ENCODE measurements at places on chromosomes 6 and 20.

- no peak for DNase-seq
These were observed 95.9 kb downstream of the BMP2 start for GRCh38 chr20:6863355-6863754.

- DNase-seq: no peak
These were observed 52.4 kb downstream of the DSTN start for GRCh38 chr20:17622086-17622850.

DNA sequence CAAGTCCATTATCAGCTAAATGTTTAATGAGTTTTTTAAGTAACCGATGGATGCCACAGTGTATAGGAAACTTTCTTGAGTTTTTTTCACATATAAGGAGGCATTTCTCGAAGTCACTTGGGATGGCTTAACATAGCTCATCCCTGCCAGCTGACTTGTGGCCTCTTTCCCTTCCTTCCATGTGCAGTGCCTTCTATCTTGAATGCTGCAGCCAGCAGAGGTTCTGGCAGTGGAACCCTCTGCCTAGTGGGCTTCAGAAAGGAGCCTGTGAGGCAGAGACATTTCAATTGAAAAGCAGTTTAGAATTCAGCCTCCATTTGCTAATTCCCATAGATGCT lies 51.9 kb downstream of the AKAP12 start:
- DNase-seq: no peak

DNA sequence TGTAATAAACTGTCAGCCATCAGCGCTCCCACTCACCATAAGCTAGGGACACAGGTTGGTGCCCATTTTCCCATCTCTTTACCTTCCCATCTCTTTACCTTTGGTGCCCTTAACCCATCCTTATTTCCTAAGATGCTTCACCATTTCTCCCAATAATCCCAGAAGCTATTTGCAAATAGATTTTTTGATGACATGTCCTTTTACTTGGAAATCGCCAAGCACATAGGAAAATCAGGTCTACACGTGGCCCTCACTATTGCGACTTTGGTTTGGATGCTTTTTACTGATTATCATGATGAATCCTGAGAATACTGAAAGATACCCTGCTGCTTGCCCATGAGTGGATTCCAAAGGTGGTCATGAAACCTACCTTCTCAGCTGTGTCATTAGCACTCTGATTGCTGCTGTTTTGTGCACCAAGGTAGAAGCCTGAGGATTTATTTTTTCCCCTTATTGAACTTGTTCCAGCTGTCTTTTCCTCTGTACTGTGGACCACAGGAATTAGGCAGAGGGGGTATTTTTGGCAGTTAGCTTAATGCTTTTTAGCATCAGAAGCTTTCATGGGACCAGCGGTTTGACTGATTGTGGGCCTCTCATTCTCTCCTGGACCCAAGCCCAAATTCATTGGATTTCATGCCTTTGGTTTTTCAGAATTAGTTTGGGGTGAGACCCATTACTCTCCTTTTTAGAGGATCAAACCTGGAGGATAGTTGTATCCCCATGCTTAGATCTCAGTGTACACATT lies 229.6 kb upstream of the RIN2 start:
- no peak for DNase-seq

- DNase-seq: no peak
These were observed 5.0 kb upstream of the LSM14B start for GRCh38 chr20:62117362-62117646.

DNA sequence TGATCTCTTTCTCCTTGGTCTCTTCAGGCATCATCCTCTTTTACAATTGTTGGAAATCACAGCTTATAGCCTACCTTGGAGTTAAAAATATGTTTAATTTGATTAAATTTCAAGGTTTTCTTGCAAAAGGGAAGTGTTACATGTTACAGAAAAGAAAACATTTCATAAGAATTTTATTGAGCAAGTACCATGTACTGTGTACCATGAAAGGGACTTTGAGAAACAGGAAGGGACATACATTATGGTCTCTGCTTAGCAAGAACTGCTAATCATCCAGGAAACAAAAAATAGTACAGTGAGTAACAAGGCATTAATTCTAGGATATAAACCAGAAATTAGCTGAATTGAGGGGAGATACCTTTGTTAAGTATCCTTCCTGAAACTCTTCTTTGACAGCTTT lies 145.3 kb upstream of the SPACA1 start:
- no peak for DNase-seq

DNA sequence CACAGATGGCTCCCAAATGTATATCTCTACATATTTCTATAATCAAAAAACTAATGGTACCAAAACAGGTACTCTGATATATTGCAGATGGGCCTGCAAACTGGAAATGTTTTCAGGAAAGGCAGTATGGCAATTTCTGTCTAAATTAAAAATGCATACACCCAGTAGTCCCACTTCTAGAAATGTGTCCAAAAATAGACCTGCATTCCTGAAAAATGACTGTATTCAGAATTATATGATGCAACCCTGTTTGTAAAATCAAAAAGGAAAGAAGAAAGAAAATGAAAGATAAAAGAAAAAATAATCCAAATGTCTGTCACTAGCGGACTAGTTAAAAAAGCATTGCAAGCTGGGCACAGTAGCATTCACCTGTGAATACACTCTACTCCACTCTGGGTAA lies 12.9 kb upstream of the MICB start:
- no peak for DNase-seq

Data from activated effector memory CD4-positive, alpha-beta T cell treated with Interleukin-2 at 50 U/mL for 16 hours (primary cell).